ENCODE measurements at places on chromosomes 3 and 15.

DNA sequence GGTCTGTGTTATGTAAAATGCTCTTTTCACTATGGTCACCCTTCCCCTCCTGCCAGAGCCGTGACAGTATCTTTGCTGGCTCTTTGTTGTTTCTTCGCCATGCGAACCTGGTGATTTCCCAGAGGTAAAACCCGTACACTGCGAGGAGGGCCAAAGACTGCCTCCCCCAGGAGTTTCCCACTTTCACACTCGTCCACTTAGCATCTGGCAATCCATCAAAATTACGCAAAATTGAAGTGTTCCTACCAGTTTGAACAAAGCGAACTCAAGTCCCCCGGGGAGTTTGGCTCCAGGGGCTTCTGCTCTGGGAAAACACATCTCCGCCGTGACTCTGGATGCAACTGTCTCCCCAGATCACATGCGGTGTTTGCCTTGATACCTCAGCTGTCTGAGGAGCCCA lies 239.9 kb downstream of the FAM43A start:
- no peak for DNase-seq

DNA sequence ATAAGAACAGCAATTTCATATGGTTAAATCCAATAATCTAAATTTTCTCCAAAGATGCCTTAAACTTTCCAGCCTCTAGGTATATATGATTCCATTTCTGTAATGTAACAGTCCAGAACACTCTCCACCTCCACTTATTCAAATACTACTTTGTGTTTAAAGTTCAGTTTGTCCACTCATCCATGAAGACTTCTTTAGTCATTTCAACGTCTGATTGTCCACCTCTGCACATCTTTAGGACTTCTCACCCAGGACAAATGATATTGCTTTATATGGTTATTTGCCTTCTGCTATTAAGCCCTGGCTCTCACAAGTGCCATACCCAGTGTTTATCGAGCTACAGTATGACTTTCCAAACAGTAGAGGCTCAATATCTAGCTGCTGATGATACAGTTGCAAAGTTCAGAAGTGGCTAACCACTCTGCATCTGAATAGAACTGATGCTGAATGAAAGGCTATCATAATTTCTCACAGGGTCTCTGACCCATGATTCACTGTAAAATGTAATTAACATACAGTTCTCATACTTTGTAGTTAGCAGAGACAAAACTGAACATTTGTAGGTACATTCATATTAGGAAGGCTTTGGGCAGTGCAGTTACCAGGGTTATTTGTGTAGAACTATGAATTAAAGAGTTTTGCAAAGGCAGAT lies 93.7 kb upstream of the MBNL1 start:
- no peak for DNase-seq

GRCh38 chr3:156493887-156494286 lies 61.0 kb downstream of the SSR3 start:
- DNase-seq: no peak

- no peak for DNase-seq
Observed at GRCh38 chr3:196641333-196642054, 2.0 kb downstream of the NRROS start.

DNA sequence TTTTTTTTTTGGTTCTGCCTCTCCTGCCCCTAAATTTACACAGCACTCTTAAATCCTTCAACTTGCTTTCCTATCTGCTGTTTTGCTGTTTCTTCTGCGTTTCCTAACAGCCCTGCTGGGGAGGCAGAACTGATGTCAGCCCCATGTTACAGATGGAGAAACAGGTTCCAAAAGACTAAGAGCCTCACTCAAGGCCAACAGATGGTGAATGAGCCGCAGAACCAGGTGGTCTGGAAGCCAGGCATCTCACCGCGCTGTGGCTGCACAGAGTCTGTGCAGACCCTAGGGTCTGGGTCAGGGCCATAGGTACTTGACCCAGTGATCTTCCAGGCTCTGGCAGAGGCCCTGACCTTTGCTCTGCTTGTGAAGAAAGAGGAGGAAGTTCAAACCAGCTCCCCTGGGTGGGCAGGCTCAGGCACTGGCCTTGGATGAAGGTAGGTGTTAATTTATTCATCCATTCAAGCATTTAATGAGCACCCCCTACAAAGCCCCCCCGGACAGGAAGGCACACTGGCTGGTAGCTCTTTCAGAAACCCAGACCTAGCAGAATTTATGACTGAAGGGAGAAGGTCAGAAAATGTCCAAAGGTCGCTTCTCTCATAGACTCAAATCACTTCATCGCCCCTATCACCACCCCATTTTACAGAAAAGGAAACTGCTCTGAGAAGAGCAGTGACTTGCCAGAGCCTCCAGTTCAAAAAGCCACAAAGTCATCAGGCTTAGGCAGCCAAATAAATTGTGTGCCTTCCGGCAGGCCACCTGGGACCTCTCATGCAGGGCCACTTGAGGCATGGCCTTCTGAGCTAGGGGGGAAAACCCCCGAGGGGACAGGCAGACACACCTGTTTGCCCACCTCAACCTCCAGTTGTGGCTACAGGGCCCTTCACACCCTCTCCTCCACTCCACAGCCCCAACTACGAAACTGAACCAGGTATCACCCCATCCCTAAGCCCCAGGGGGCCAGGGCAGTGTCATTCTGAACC lies 2.7 kb downstream of the CHDH start:
- no peak for DNase-seq

- DNase-seq: no peak
Observed at GRCh38 chr15:77067691-77068367, 3.1 kb downstream of the TSPAN3 start.

- DNase-seq: no peak
Observed at GRCh38 chr3:124886168-124887056, 753 bp downstream of the ITGB5 start.

GRCh38 chr3:21484057-21484827 lies 266.8 kb downstream of the ZNF385D start:
- no peak for DNase-seq

DNA sequence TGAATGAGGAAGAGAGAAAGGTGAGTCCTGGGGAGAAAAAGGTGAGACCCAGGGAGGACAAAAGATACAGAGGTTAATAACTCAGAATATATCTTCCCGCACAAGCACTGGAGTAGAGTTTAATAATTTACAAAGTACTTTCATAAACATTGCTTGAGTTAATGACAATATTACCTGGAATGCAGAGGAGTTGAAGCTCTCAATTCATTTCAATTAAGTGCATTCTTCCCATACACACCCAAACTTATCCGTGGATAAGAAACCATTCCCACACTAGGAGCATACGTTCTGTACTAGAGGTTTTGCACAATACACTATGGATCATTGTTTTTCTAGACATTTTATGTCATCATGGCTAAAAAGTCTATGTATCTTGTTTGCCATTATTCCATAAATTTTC lies 23.3 kb upstream of the KNG1 start:
- no peak for DNase-seq

DNA sequence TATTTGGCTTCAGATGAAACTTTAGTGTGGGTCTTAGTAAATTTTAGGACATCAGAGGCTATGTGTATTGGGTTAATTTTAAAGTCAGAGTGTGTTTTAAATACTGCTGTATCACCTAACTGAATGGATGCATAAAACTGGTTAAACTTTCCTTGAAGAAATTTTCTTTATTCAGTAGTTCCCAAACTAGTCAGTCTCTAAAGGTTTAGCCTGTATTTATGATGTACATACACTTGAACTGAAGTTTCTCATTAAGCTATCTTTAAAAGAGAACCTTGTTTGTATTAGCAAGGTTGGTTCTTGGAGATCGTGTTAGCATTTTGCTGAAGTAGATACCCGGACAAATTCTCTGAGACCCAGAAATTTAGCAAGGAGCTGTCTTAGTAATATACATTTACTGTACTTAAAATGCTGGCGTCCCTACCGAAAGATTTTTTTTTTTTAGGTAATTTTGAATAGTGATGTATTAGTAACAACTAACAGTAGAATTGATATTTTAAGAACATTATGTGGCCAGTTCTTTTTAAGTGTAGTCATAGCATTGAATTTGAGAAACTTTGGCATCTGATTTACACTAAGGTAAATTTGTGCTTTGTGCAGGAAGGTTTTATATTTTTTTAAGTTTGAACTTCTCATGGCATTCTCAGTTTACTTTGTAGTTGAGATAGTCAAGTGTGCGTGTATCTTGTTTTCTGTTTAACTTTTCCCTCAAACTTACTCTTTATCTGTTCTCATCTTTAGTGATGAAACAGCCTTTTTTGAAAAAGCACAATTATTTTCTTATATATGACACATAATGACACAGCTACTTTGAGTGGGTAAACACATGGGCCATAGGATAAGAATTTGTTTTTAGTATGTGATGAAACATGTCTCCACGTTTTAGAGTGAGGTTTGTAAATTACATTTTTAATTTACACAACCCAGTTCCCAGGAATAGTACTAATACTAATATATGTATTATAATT lies 2.9 kb downstream of the DIPK2A start:
- DNase-seq: no peak

DNA sequence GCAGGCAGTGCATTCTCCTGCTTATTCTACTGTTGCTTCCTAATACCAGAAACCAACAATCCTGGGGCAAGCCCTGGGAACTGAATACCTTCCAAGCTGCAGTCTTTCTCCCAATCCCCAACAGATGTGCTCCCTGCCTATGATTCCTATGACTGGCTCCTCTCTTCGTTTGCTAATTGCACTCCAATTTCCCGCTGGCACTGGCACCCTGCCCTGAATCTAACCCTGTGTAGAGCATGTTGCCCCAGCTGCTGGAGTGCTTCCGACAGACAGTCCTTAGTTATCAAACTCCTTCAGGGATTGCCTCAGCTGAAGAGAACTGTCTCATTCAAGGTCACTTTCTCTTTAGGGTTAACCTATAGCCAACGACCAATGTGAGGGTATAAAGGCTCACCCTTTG lies 214.1 kb downstream of the NECTIN3 start:
- DNase-seq: peak; percentile 27

- no peak for DNase-seq
Observed at GRCh38 chr15:74799255-74799855, 13.3 kb upstream of the LMAN1L start.

GRCh38 chr3:139751789-139752188 lies 74.0 kb upstream of the NMNAT3 start:
- DNase-seq: no peak

GRCh38 chr15:26051761-26052675 lies 188.9 kb upstream of the ATP10A start:
- no peak for DNase-seq

DNA sequence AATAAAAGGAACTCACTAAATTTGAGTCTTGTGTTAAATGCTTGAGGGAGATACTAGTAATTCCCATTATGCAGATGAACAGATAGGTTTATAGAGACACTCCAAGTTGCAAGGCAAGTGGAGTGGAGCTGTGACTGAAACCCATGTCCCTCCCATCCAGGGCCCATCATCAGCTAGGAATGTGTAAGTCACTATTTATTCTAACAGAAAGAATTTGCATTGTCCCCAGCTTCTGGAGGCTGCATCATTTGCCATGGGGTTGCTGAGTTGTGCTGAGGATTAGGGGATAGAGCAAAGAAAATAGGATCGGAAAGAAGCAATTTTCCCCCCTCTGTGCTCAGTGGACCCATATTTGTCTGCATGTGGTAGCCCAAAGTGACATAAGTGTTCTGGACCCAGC lies 197.4 kb upstream of the RGMA start:
- DNase-seq: no peak

- no peak for DNase-seq
Observed at GRCh38 chr3:146334151-146334550, 83.2 kb upstream of the PLSCR4 start.

- DNase-seq: no peak
Observed at GRCh38 chr3:64224826-64225610, at the start of gene PRICKLE2. Gene PRICKLE2, minus strand, starts transcription at chr3:64225466. Its CDS starts 26,539 bp downstream, at chr3:64198927.

DNA sequence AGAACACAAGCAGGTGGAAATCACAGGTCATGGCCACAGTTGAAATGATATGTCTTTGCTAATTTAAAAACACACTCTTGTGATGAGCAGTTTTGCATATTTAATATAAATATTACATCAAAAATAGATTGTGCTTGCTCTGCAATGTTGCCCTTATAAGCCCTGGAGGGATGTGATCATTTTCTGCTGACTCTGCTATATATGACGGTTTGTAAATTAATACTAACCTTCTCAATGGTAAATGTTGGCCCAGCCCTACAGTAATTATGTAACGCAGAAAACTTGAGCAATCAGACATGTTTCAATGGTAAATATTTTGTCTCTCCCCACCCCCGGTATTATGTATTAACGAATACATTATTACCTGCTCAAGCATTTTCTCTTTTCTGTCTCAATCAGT lies 359.5 kb upstream of the CNTN6 start:
- no peak for DNase-seq

DNA sequence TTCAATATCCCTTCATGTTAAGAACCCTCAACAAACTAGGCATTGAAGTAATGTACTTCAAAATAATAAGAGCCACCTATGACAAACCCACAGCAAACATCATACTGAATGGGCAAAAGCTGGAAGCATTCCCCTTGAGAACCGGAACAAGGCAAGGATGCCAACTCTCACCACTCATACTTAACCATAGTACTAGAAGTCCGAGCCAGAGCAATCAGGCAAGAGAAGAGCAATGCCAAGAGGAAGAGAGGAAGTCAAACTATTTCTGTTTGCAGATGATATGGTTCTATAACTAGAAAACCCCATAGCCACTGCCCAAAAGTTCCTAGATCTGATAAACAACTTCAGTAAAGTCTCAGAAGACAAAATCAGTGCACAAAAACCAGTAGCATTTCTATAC lies 161.9 kb downstream of the UBE2E2 start:
- DNase-seq: no peak

DNA sequence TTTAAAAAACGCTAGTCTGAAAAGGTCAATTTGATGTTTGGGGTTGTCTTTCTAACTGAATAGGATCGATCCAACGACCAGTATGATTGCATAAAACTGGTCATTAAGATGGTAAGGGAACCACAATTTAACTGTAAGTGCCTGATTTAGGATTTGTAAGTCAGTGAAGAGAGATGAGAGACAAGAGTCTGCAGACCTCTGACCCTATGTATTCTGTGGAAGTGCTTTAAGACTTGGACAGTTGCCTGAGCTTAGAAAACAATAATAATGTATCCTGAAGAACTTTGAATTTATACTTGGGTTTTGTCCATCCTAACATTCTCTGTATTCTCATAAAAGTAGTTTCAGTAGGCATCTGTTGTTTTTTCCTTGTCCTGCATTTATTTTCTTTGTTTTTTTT lies 221.4 kb upstream of the SUCLG2 start:
- no peak for DNase-seq

DNA sequence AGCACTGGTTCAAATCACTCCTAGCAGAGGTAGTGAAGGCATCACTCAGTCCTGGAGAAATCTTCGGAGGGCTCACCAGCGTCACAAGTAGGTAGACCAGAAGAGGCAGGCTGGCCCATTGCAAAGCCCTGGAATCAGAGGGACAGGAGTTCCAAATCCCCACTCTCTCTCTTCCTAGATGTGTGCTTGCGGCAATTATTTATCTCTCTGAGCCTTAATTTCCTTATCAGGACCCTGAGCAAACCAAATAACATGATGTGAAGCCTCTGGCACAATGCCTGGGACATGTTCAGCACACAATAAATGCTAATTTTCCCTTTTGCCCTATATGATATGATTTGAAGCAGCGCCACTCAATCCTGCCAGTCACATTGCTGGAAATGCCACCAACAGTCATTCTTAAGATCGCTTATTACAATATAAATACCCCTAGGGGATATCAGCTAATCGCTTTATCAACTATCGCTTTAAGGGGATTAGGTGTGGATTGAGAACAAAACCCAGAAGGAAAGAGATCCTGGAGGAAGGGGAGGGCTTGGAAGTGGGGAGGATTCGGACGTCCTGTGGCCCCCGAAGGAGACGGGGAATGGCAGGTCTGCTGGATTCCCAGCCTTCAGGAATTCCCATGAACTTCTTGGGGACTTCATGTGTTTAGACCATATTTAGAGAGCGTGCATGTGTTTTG lies 59.5 kb upstream of the TSEN2 start:
- no peak for DNase-seq

GRCh38 chr3:39362192-39362591 lies 21.0 kb upstream of the SLC25A38 start:
- peak; percentile 33 for DNase-seq

GRCh38 chr3:89954137-89954536 lies 846.7 kb downstream of the EPHA3 start:
- DNase-seq: no peak

Measured in NCI-H774 (cell line).